ENCODE measurements at places on chromosomes 3 and 15.
A peak's percentile ranks its signal among the peaks of the same experiment; 100 is the strongest.

DNA sequence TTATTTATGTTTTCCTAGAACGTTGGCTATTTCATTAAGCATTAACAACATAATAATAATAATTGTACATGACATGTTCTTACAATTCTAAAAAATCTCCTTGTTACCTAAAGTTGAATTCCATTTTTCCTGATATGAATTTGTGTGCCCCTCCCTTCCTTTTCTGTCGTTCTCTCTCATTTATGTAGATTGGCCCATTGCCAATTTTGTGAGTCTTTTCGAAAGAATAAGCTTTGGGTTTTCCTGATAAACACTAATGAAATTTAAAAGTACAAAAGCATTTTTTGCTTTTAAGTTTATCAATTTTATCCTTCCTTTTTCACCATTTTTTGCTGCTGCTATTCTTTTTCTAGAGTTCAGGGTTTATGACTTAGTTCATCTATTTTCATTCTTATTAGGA is 44.9 kb downstream of the PRR23E start:
- no peak for DNase-seq

- DNase-seq, result no peak
Observed at GRCh38 chr15:100863796-100864267, 15.8 kb upstream of the ALDH1A3 start.

DNA sequence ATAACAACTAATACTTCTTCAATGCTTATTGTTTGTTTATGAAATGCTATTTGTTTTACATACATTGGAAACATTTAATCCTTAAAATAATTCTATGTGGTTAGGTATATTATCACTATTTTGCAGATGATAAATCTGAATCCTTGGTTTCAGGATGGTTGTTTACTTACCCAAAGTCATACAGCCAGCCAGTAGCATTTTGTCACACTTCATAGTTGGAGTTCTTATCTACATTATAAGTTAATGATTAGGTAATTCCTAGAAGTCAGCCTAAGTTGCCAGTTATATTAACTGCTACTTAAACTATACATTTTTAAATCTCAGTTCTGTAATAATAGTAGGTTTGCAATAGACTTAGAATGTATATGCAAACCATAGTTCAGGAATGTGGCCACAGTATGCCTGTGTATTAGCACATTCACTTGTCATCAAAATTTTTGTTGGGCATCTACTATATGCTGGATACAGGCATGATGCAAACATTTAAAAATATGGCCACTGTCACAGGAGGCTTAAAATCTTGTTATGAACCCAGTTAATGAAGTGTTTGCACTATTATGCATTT is 187.9 kb downstream of the UBE2E2 start:
- no peak for DNase-seq

DNA sequence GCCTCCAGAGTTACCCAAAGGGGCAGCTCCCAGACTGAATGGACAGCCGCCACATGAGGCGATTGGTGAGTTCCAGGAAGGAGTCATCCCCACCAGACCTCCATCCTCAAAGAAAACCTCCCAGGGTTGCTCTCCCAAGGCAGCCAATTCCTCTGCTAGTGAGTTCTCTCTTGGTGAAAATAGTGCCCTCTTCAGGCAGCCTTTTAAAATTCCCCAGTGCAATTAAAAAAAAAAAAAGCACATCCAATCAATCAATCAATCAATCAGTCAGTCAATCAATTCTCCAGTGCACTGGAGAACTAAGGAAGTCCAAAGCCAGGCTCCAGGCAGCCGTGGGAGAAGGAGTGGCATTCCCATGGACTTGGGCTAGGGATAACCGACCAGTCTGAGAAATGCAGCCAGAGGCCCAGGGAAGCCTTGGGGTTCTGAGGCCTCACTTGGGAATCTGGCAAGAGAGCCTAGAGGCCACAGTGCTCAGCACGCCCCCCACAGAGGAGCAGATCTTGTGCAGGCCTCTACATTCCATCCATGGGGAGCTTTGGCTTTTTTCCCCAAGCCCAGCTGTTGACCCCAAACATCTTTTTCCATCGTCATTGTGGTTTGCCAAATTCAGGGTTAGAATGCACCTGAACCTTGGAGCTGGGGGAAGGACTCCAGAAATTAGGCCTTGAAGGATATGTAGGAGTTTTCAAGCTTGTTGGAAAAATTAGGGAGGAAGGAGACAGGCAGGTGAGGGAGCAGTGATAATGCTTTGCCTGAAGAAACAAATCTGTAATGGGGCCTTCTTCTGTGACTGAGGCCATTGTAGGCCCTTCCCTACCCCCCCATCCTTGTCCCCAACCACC is 4.8 kb downstream of the PAQR5 start:
- DNase-seq, result no peak

DNA sequence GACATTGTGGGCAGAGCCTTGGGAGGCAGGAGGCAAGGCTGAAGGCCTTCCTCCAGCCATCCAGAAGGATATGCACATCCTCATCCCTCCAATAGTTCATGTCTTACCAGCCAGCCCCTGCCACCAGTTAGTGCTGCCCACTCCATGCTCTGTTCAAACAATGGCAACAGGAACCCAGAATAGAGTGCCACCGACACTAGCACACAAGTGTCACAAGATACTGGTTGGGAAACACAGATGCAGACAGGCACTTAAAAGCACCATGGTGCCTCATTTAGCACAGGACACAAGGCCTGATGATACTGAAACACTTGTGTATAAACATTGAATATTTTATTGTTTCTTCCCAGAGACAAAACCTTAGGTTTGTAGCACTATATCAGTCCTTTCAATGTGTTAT is 56.5 kb upstream of the MYO5C start:
- DNase-seq, result no peak

- peak; percentile 56 for DNase-seq
Observed at GRCh38 chr3:71416876-71417275, 166.7 kb downstream of the FOXP1 start.

- no peak for DNase-seq
Observed at GRCh38 chr3:172057624-172058327, 18.4 kb downstream of the FNDC3B start.

- DNase-seq, result no peak
Observed at GRCh38 chr15:22980189-22981050, at the start of gene CYFIP1. Gene CYFIP1, minus strand, starts transcription at chr15:22980368. Its CDS starts 33,083 bp downstream, at chr15:22947285.

DNA sequence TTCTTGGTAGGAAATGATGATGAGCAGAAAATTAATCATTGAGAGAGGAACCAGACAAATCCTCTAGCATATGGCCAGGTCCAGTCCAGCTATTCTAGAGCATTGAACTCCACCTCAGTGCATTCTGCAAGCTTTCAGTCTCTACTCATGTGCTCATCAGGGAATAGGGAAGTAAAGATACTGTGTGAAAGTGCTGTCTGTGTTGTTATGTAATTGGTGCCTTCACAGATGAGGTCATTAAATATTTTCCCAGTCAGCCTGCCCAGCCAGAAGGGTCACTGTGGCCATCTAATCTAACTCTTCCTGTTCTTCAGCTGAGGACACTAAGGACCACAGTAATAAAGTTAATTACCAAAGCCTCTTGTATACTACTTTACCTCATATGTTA is 28.2 kb downstream of the C3orf62 start:
- DNase-seq, result no peak

DNA sequence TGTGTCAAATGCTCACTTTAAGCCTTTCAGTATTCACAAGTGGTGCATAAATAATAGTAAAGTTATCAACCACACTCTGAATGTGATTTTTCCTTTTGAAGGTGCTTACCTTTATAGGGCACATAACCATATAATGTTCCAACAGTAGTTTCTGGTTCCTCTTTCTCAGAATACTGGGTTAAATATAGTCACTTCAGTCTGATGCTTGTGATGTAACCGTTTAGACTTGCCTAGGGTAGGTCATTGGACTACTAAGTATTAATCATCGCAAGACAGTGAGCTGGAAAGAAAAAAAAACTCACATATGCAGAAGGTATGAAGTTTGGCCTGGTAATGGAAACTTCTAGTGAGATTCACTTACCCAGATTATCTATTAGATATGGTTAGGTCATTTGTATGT is 1.9 kb downstream of the KBTBD8 start:
- no peak for DNase-seq

DNA sequence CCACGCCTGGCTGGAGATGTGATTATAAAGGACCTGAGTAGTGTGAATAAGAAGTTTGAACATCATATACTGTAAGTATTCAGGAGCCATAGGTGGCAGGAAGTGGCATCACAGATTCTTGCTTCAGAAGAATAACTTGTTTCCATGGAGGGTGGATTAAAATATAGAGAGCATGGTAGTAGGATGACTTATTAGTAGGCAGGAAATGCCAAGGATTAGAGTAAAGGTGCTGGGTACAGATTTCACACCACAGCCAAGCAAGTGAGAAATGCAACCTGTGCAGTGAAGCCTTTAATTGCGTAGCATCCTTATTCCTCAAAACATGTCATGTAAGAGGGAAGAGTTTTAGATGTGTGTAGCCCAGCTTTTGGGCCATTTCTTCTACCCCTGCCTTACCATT is 30.8 kb downstream of the IFT122 start:
- no peak for DNase-seq

GRCh38 chr3:5429517-5429890 is 242.0 kb downstream of the EDEM1 start:
- no peak for DNase-seq

GRCh38 chr15:40305281-40305680 is 2.5 kb downstream of the PLCB2 start:
- no peak for DNase-seq

- no peak for DNase-seq
Observed at GRCh38 chr3:28042707-28043106, 198.7 kb upstream of the CMC1 start.

DNA sequence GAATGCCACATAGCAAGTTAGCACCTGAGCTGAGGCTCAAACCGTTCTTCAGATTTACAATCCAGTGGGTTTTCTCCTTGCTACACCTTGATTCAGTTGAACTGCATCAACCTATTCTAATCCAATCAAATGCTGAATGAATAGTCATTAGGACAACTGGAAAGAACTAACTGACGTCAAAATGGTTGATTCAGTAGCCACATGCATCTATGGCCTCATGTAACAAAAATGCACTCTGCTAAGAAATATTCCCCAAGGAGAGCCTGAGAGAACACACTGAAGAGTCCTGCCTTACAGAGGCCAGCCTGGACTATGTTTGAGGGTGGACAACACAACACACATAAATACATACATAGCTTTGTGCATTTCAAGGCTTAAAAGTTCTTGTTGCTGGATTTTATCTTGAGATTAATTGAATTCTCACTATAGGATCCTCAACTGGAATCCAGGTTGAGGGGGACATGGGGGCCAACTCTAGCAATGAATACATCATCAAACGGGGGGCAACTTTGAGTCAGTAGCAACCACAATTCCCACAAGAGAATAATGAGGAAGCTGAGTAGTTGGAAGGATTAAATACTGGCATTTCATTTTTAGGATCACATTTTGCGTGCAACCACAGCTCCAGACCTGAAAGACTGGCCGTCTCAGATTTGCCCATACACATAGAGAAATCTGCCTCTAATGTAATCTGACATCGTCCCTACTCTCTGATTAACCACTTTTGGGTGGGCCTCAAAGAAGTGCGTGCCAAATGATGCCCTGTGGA is 280.2 kb upstream of the ICE2 start:
- DNase-seq, result no peak

- DNase-seq, result no peak
Observed at GRCh38 chr15:71301958-71302621, 186.8 kb downstream of the THSD4 start.

DNA sequence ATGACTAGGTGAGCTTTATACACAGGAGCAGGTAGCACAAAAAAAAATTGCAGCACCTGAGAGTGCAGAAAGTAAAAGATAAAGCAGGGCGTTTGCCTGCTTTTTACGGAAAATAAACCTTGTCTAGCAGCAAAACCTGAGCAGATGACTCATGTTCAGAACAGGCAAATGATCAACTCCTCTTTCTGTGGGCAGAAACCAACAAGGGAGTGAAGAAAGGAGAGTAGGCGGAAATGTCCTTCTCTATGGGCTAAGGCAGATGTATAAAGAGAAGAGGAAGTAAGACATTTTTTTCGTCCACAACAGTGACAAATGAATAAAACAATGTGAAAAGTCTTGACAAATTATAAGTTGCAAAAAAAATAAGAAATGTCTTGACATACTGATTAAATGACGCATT is 24.5 kb upstream of the GMNC start:
- DNase-seq, result no peak

GRCh38 chr3:196339493-196340254 is 1.5 kb upstream of the TM4SF19 start:
- DNase-seq, result no peak

DNA sequence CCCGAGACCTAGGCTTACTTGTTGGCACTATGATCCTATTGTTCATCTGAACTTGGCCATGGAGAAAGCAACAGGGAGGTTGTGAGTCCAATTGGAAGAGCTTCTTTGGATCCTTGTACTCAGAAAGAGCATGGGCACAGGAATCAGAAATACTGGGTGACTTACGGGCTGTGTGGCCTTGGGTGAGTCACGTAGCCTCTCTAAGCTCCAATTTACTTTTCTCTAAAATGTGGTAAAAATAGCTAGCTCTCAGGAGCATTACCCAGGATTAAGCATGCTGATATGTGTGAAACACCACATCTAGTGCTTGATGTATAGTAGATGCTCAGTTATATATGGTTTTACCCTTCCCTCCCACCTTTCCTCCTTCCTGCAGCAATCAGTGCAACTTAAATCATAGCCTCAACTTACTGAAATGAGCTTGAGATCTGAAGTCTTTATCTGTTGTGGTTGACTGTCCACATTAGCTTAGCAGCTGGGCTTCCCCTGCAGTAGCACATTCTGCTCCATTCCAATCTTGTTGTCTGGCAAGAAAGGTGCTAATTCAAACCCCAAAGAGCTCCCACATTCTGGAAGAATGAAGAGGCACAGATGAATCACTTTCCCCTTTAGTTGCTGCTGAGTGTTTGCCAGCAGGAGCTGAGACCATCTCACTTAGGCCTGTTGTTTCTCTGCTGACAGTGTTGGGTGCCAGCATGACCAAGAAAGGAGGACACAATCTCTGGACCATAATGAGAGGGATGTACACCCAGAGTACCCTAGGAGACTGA is 299.1 kb upstream of the TRIM42 start:
- DNase-seq, result no peak

DNA sequence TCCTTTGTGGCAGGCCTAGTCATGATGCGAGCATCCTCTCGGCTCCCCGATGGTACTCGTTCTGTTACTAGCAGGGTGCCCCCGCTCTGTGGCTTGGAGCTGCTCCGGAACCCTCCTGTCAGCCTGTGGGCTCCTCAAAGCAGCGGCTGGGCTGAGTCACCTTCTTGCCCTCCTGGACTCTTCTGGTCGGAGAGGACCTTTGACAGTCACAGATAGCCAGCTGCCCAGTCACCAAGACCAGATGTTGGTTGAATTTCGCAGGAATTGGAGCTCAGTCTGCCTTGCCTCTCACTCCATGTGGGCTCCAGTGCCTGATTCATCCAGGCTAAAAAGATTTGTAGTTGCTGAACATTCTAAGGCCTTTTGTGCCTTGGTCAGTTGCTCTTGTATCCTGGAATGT is 94.5 kb downstream of the CHCHD6 start:
- DNase-seq, result no peak

DNA sequence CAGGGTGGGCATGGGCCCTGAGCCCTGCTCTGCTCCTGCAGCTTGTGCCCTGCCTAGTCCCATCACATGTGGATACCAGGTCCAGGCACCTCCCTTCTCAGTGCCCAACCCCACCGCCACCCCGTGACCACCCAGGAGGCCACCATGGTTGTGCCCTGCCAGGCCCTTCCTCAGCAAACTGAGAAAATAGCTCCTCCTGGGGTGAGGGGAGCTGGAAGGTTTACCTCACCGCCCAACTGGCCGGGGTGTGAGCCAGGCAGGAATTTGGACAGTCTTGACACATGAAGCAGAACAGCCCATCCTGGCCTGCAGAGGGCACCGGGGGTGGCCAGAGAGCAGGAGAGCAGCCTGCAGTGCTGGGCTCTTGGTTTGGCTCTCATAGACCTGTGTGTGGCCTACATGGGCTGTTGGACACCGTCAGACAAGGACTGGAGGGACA is 11.4 kb upstream of the C3orf22 start:
- no peak for DNase-seq

All from stimulated activated naive CD4-positive, alpha-beta T cell (primary cell).